ENCODE measurements at places on chromosomes 1 and 21.

GRCh38 chr1:43973981-43974442 lies 748 bp upstream of the ATP6V0B start:
- no peak for DNase-seq

DNA sequence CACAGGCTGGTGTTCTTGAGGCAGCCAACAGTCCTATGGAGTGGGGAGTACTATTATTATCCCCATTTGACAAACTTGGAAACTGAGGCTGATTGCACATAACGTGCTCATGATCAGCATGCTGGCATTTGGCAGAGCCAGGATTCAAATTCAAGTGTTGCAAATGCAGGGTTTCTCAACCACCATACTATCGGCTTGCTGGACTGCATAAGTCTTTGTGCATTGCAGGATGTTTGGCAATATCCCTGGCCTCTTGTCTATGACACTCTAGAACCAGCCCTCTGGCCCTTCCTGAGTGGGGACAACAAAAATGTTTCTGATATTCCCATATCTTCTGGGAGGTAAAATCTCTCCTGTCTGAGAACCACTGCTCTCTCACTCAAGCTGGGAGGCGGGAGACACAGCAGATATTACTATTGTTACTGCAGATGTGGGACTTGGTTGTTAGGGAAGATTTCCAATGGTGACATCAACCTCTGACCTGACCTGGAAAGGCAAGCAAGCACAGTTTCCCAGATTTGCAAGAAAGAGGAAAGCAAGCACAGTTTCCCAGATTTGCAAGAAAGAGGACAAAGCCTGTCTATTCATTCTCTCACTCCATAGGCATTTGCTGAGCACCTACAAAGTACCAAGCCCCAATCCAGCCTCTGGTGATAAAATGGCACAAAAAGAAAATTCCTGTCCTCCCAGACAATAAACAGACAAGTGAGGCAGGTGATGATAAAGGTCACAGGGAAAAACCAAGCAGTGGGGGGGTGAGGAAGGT lies 1.0 kb upstream of the AADACL3 start:
- no peak for DNase-seq

- no peak for DNase-seq
These were observed 39.3 kb upstream of the WLS start for GRCh38 chr1:68271596-68271995.

- DNase-seq, result no peak
These were observed 144.1 kb downstream of the CDC42BPA start for GRCh38 chr1:227174164-227174563.

DNA sequence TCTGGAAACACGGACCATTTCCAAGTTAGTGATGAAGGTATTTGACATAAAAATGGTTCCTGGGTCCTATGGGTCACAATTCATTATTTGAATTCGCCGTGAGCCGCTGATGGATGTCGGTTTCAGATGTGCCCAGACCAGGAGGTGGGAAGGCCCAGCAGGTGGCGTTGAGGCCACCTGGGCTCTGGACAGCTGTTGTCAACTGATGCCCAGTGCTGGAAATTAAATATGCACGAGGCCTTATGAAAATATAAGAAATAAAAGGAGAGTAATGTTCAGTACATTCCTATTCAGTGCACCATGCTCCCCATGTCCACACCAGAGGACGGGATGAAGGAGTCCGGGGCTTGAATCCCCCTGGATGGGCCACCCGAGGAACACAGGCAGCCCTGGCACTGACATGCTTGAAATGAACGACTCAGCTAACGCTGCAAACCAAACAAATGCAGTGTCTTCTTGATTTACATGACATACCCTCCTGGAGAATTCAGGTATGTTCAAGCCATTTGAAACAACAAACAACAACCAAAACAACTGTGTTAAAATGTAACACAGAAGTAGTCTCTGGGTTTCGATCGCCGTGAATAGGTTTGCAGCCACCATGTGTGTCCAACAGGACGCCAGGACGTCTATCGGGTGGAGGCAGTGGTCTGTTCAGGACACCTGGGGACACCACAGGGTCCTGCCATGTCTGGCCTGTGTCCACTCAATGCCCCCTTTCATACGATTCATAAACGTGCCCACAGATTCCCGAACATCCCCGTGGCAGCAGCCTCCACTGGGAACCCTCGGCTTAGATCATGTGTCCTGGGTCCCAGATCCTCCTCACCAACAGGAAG lies 6.1 kb downstream of the TFF3 start:
- no peak for DNase-seq

DNA sequence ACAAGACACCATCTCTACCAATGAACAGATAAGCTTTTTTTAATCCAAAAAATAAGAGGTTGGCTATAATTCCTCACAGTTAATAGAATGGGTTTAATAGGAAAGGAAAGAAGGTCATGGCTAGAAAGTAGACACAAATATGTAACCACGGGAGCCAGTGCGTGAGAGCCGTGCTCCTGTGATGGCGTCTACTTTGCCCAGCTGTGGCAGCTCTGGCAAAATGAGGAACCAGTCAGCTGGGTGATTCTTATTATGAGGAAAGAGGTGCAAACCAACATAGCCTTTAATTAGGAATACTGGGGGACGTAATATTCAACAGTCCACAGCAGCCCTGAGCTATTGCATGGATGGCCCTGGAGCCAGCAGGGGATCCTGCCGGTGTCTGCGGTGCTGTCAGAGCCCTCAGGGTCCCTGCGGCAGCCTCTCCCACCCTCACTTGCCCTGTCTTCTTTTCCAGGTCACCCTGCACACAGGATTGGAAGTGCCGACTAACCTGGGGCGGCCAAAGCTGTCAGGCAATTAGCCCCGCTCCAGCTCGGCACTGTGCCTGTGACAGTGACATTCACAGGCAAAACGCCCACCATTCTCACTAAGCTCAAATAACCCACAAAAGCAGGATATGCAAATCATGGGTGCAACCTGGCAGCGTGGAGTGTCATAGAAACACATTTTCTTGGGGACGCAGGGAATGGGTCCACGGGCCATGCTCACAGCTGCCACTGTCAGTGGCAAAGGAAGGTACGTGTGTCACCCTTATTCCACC lies 25.9 kb upstream of the GNPAT start:
- no peak for DNase-seq

- DNase-seq, result no peak
These were observed at the start of gene USH2A for GRCh38 chr1:216422821-216423520. USH2A (minus strand) TSS chr1:216423448; CDS start chr1:216422336, 1,112 bp downstream.

DNA sequence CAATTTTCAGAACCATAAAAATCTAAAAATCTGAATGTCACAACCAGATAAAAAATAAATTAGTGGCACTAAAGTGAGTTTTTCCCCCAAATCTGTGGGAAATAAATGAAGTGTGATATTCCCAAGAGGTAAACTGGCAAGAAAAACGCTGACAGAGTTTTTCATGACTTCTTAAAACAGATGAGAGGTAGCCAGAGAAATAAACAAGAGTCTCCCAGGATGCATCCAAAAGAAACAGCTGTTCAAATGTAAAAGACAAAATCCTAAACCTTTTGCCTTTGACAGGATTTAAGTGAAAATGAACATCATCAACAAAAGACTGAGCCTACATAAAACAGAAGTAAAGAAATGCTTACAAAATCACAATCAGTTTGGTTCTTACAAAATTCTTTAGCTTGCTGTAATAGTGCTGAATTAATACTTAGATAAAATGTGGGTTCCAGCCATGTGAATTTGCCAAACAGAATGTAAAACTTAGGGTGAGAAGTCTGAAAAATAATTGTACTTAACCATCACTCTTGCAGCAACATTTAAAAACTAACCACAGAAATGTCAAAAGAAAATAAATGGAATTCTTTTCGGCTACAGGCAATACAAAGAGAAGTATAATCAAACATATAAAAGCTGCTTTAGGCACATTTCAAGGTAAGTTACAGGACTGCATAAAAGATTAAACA lies 133.6 kb downstream of the EIF4G3 start:
- no peak for DNase-seq

- no peak for DNase-seq
These were observed 25.9 kb downstream of the GNPAT start for GRCh38 chr1:231266811-231267322.

- no peak for DNase-seq
These were observed 11.8 kb upstream of the STMN1 start for GRCh38 chr1:25917996-25918395.

GRCh38 chr1:36108314-36108713 lies 16.7 kb downstream of the COL8A2 start:
- DNase-seq, result no peak

DNA sequence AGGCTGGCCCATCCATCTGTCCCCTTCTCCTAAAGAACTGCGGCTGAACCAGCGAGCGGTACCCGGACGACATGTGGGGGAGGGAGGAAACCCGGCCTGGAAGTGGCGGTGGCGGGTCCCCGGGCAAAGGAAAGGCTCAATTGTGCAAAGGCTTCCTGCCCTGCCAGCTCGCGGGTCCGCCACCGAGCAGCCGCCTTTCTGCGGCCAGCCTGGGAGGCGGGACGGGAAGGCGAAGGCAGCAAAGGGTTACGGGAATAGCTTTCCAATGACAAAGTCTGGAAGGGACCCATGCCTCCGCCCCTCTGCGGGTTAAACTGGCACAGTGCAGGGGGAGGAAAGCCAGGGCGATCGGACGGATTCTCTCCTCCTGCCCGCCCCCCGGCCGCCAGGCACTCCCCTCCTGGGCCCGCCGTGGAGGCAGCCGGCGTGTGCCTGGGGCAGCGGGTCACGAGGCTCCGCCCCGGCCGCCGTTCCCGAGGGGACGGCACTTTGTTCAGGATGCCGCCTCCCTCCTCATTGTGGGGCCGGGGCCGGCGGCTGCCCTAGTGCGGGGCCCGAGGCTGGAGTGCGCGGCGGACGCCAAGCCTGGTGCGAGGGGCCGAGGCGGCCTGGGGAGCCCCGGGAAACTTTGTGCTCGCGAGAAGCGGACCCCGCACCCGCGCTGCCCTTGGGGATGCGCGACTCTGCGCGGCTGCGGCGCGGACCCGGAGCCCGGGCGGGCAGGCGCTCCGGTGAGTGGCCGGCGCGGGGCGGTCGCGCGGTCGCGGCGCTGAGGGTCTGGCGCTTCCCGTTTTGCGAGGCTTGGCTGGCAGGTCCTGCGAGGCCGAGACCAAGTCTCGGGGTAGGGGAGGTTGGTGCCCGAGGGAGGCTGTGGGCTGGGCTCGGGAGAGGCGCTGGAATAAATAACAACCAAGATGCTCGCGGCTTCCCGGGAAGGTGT lies at the start of gene NAV1:
Gene NAV1 (plus strand): TSS at position 516 of the 940 bp plus-strand sequence. CDS start 83,758 bp downstream, outside the sequence.
- DNase-seq, result no peak

DNA sequence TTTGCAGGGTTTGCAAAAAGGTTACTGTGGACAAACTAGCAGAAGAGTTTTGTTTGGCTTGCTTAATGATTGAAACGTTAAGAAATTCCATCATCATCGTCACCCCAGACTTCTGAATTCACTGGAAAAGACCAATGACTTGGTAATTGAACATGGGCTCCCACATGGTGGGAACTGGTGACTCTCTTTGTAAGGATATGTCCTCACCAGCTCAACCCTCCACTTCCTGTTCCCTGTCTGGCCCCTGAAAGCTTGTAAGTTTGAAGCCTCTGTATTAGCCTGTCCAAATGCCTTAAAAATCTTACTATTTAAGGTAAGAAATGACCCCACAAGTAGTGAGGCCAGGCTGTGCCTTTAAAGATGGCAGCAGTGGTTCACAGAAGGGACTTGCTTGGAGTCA lies 9.7 kb downstream of the SYT6 start:
- no peak for DNase-seq

- DNase-seq, result no peak
These were observed 32.2 kb upstream of the GADD45A start for GRCh38 chr1:67652800-67653199.

DNA sequence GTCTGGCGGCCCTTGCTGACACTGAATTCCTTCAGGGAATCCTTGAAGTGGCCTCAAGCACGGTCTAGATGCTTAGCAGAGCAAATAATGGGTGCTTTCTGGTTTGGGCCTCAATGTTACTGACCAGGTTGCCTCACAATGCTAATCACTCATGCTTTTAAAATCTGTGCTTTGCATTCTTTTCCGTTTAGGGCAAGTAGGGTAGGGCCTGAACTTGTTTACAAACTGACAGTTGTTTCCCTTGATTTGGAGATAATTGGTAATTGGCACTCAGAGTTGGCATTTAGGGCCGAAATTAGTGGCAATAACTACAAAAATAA lies 1.4 kb downstream of the VPS13D start:
- DNase-seq, result no peak

- no peak for DNase-seq
These were observed 32.9 kb upstream of the ATP2B4 start for GRCh38 chr1:203593723-203594122.

- no peak for DNase-seq
These were observed 63.9 kb upstream of the DISP3 start for GRCh38 chr1:11414926-11415538.

DNA sequence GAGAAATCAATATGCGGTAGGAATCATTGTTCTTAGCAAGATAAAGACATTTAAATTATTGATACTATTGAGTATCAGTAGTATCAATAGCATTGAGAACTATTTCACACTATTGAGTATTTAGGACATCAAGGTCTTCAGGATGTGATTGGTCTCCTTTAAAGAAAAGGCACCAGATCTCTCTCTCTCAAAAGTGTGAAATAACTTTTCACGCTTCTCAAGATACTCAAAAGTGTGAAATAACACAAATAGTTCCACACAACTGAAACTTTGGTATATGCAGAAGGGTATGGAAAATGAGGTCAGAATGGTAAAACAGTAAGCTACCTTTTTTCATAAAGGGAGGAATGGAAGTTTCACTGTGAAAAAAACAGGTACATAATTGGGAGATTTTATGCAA lies 6.7 kb upstream of the PYHIN1 start:
- DNase-seq, result no peak

DNA sequence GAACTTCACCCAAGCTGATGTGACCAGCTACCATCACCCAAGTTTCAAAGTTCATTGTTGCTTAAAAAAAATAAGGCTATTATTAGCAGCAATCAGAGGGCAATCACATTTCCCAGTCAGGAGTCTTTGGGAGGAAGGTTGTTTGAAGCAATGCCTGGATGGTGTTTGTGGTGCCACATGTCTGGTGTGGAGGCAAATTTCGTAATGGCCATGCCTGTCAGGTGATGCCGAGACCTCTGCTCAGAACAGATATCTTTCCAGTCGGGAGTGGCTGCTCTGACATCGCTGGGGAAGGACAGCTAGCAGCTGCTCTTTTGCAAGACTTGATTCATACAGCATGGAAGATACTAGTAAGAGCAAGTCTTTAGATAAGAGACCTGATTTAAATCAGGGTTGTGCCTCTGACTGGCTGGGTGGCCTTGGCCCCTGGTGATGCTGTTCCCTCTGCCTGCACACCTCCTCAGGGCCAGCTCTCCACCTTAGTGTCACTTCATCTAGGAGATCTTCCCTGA lies 187.8 kb upstream of the JUN start:
- no peak for DNase-seq

- no peak for DNase-seq
These were observed 2.4 kb downstream of the BLACAT1 start for GRCh38 chr1:205453466-205453865.
